ENCODE measurements at places on chromosomes 3 and 15. TPM values are rescaled to one million over a fixed set of nuclear protein-coding genes. Genes with fewer than 3 reads are reported as not detected.

Gene COLQ
- total RNA-seq, result 0.26 TPM

Gene ZMAT3
- total RNA-seq, result 37.8 TPM

DNA sequence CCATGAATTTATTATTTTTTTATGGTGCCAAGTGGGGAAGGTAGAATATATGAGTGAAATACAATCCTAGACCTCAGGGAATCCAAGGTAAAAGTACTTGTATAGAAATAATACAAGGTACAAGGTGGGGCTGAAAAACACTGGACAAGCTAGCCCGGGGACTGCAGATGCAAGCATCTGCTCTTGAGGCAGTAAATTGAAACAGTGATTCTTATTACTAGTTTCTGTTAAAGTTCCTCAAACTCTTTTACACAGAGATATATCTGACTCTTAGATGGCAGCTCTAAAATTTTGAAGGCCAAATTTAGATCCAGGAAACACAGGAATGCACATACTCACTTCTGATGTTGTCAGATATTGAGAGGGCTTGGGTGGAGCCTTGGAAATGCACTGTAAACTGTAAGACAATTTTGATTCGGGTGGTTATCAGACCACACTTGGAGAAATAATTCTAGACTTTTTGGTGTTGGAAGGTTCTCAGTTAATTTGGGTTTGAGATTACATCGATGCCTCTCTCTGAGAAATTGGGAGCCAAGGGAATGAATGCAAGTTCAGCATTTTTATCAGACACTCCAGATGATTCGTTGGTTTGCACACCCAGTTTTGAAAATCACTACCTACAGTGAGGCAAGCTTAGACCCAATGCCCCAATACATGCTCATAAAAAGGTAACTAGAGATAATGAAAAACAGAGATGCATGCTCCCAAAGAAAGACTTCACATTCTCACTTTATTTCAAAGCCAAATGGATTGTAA is 7.3 kb downstream of the TP63 start:
- H3K27me3 ChIP-seq, result no peaks in the 10 kb centered on the region
- no peak overlapping the region for H3K4me3 ChIP-seq
- no peaks in the 10 kb centered on the region for H3K36me3 ChIP-seq
- no peak overlapping the region for H3K27ac ChIP-seq
- DNase-seq, result no peak

- no peaks in the 10 kb centered on the region for H3K27me3 ChIP-seq
- peaks cover 2% of the 10 kb centered on the region for H3K4me1 ChIP-seq
- H3K27ac ChIP-seq, result no peak overlapping the region
- DNase-seq, result peak; percentile 85
- no peak overlapping the region for H3K4me3 ChIP-seq
- no peaks in the 10 kb centered on the region for H3K36me3 ChIP-seq
Measured at GRCh38 chr15:48096813-48097212, 24.0 kb upstream of the SLC24A5 start.

- H3K27me3 ChIP-seq, result no peaks in the 10 kb centered on the region
- H3K4me1 ChIP-seq, result peaks cover 8% of the 10 kb centered on the region
- no peaks in the 10 kb centered on the region for H3K36me3 ChIP-seq
Measured at GRCh38 chr3:159645874-159646273, 342.8 kb upstream of the IL12A start.

GRCh38 chr3:27317096-27317495 is 52.1 kb downstream of the NEK10 start:
- H3K4me1 ChIP-seq, result peaks cover under 1% of the 10 kb centered on the region
- no peak overlapping the region for H3K4me3 ChIP-seq
- no peak for DNase-seq
- H3K36me3 ChIP-seq, result no peaks in the 10 kb centered on the region

- no peaks in the 10 kb centered on the region for H3K4me1 ChIP-seq
- no peak overlapping the region for H3K4me3 ChIP-seq
- no peak overlapping the region for H3K27ac ChIP-seq
- no peaks in the 10 kb centered on the region for H3K36me3 ChIP-seq
Measured at GRCh38 chr3:23421811-23422516, 218.8 kb downstream of the UBE2E2 start.

- no peak for DNase-seq
- no peak overlapping the region for H3K27ac ChIP-seq
- no peak overlapping the region for H3K4me3 ChIP-seq
- H3K27me3 ChIP-seq, result peaks cover 21% of the 10 kb centered on the region
- no peaks in the 10 kb centered on the region for H3K4me1 ChIP-seq
- no peaks in the 10 kb centered on the region for H3K36me3 ChIP-seq
Measured at GRCh38 chr3:197577366-197578074, 21.8 kb upstream of the BDH1 start.

DNA sequence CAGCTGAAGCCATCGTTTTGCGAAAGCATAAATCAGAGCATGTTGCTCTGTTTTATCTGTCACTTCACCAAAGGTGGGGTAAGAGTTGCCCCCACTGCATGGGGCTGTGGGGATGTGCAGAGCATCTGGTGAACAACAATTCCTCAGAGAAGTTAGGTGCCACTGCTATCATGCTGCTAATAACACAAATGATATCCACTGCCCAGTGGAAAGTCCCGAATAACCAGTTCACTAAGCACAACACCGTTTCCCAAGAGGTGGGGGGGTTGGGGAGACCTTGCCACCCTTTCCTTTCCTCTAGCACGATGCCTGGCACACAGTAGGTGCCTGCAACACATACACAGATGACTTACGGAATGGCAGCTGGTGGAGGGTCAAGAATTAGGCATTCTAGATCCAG is 38.6 kb downstream of the FAM3D start:
- no peaks in the 10 kb centered on the region for H3K27me3 ChIP-seq
- H3K4me1 ChIP-seq, result peaks cover 25% of the 10 kb centered on the region
- DNase-seq, result no peak

GRCh38 chr3:97987306-97987705 is 15.1 kb upstream of the RIOX2 start:
- no peak overlapping the region for H3K4me3 ChIP-seq
- no peak overlapping the region for H3K27ac ChIP-seq
- H3K27me3 ChIP-seq, result no peaks in the 10 kb centered on the region

DNA sequence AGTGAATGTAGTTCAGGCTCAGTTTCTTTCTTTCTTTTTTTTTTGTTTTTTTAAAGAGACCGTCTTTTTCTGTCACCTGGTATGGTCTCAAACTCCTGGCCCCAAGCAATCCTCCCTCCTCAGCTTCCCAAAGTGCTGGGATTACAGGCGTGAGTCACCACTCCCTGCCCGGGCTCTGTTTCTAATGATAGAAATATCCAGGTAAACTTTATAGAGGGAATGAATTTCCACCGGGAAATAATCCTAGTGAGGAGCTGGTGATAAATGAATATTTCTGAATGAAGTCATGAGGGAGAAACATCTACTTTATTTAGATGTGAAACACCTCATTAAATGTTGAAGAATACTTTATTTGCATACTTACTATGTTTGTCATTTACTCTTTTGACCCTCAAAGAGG is 7.2 kb downstream of the RNF13 start:
- no peaks in the 10 kb centered on the region for H3K27me3 ChIP-seq
- H3K4me1 ChIP-seq, result peaks cover 2% of the 10 kb centered on the region
- peak; percentile 6 for DNase-seq
- no peak overlapping the region for H3K4me3 ChIP-seq

DNA sequence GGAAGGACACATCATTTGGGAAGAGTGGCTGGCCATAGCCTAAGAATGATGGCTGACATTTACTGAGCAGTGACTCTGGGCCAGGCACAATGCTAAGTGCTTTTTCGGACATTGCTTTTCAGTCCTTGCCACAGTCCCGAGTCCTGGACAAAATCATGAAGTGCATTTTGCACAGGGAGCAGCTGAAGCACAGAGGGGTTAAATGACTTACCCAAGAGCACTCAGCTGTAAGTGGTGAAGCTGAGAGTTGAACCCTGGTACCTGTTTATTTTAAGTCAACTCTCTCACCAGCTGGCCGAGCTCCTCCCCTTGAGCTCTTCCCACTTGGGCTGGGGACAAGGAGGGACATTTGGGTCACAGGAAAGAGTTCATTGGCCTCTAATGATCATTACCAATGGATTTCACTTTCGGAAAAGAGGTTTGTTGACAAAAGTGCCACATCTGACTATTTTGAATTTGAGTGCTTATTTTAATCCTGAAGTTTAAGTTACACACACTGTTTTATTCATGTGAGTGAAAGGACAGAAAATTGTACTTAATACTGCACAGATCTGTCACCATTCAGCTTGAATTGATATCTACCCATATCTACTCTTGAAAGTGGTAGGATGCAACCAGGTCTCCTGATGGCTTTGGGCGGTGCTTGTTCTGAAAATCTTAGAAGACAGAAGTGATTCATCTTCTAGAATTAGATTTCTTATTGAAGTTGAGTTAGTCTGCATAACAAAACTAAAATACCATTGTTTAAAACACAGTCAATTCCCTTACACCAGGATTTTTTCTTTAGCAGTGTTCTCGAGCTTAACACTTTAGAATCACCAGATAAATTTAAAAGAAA is 368.7 kb upstream of the PROK2 start:
- no peaks in the 10 kb centered on the region for H3K27me3 ChIP-seq
- no peak for DNase-seq
- H3K4me3 ChIP-seq, result peak overlapping the region; percentile 58
- no peaks in the 10 kb centered on the region for H3K36me3 ChIP-seq
- no peak overlapping the region for H3K27ac ChIP-seq

DNA sequence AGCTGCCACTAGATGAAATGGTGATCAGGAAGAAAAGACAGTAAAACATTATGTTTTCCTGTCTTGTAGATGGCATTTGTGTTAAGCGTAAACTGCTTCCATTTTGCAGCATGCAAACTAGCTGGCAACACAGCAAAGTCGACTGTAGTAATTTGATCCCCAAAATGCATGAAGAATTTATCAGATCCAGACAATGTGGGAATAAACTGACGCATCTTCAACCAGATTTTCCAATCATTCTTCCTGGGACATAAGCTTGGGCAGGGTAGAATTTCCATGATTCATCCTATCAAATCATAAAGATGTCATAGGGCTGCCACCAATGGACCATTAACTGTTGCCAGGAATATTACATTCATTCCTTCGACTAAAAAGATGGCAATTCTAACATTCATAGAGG is 260.3 kb downstream of the ERC2 start:
- no peak overlapping the region for H3K4me3 ChIP-seq
- H3K27ac ChIP-seq, result no peak overlapping the region
- H3K4me1 ChIP-seq, result no peaks in the 10 kb centered on the region
- no peaks in the 10 kb centered on the region for H3K36me3 ChIP-seq
- no peak for DNase-seq

- H3K4me1 ChIP-seq, result no peaks in the 10 kb centered on the region
- no peaks in the 10 kb centered on the region for H3K27me3 ChIP-seq
- no peak overlapping the region for H3K4me3 ChIP-seq
- H3K27ac ChIP-seq, result no peak overlapping the region
- no peaks in the 10 kb centered on the region for H3K36me3 ChIP-seq
Measured at GRCh38 chr15:56837273-56837672, 81.2 kb upstream of the TCF12 start.

- no peak overlapping the region for H3K4me3 ChIP-seq
- no peak overlapping the region for H3K27ac ChIP-seq
- H3K27me3 ChIP-seq, result no peaks in the 10 kb centered on the region
- H3K4me1 ChIP-seq, result no peaks in the 10 kb centered on the region
Measured at GRCh38 chr3:134594331-134594741, 56.5 kb downstream of the KY start.

DNA sequence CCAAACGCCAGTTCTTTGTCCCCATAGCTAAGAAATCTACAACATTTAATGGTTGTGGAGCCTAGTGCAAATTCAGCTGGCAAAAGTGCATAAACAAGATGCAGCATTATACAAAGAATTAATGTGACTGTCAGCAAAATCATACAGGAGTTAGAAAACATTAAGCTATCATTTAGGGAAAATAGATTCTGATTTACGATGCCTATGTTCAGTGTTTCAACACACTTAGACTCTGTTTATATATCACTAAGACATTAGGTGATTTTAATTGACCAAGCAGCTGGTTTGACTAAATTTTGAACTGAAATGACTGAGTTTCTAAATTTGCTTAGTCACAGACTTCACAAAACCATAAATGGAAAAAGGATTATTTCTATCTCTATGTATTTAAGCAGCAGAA is 1076.8 kb downstream of the TBL1XR1 start:
- H3K27me3 ChIP-seq, result no peaks in the 10 kb centered on the region
- DNase-seq, result no peak
- H3K27ac ChIP-seq, result no peak overlapping the region
- H3K4me1 ChIP-seq, result no peaks in the 10 kb centered on the region
- no peak overlapping the region for H3K4me3 ChIP-seq

- DNase-seq, result peak; percentile 83
- H3K36me3 ChIP-seq, result no peaks in the 10 kb centered on the region
- H3K27me3 ChIP-seq, result no peaks in the 10 kb centered on the region
Measured at GRCh38 chr15:33059184-33059583, 135.3 kb downstream of the FMN1 start.

DNA sequence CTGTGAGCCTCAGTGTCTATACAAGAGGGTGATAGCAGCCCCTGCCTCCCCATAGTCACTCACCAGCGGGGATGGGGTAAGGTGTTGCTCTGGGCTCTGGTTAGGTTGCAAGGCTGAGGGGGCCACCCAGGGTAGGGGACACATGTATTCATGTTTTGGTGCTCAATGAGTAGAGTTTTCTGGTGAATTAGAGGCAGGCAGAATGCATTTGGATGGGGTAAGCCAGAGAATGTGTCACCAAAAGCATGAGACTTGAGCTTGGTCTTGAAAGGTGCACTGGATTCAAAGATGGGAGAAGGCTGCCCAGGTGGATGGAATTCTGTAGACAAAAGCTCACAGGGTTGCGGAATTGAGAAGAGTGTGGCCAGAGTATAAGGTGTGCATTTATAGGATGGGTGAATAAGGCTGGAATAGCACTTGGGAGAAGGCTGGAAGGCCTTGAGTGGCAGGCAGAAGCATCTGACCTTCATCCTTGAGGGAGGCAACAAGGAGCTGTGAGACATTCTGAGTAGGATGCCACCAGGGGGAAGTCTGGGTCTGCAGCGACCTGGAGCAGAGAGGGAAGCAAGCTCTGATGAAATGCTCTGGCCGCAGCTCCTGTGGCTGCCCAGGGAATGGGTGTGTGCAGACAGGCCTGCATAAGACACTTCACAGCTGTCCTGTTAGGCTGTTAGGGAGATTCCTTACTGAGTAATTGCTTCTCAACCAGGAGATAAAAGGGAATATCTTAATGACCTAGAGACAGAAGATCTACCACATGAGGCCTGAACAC is 149.6 kb downstream of the CHDH start:
- DNase-seq, result peak; percentile 4
- no peak overlapping the region for H3K27ac ChIP-seq
- H3K4me1 ChIP-seq, result no peaks in the 10 kb centered on the region
- H3K27me3 ChIP-seq, result no peaks in the 10 kb centered on the region

DNA sequence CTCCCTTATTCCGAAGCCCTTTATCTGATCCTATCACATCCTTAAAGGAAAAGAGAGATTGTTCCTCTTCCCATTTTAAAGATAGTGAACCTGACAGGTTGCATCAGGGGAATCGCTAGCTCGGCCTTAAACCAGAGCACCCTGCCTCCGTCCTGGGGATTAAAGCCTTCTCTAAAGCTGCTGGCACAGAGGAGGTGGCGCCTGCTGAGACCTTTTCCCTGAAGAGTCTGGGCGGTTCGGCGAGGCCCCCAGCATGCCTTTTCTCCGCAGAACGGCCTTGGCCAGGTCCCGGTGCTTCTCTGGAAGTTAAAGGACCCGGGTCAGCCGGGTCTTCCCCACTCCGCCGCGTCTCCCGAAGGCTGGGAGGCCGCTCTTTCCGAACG is 593 bp downstream of the FAM219B start:
- no peaks in the 10 kb centered on the region for H3K27me3 ChIP-seq
- H3K4me3 ChIP-seq, result peak overlapping the region; percentile 89
- peaks cover 9% of the 10 kb centered on the region for H3K36me3 ChIP-seq
- H3K27ac ChIP-seq, result peak overlapping the region; percentile 88
- peak; percentile 23 for DNase-seq
